ENCODE measurements at places on chromosomes 4 and X.

DNA sequence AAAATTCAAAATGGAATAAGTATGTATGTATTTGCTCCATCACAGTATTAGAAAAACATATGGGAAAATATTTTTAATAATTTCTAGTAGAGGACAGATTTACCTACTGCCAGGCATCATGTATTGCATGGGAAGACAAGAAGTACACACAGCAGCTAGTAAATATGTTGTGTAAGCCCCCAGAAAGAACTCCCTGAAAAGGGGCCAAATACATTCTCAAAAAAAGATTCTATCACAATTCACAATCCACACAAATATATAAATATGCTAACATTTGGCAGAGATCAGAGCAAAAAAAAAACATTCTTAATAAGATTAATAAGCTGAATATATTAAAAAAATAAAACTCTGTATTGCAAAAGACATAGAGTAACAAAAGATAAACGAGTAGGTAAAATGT lies 28.0 kb downstream of the SLC10A6 start:
- no peak for DNase-seq

- peak; percentile 88 for DNase-seq
These were observed 5.4 kb downstream of the SCARB2 start for GRCh38 chr4:76208005-76208765.

DNA sequence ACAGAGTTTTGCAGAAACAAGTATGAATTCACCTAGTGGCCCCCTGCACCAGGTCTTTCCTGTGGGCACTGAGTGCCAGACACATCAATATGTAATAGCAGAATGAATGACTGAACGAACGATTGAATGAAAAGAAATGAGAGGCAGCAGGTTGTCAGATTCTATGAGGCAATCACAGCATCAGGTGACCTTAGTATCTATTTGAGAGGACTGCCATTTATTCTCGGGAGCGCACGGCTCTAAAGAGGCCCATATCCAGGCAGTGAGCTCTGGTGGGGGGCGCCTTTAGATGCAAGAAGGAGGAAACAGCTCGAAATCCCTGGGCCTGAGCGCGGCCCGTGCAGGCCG lies 528 bp upstream of the SLC25A4 start:
- DNase-seq: no peak

DNA sequence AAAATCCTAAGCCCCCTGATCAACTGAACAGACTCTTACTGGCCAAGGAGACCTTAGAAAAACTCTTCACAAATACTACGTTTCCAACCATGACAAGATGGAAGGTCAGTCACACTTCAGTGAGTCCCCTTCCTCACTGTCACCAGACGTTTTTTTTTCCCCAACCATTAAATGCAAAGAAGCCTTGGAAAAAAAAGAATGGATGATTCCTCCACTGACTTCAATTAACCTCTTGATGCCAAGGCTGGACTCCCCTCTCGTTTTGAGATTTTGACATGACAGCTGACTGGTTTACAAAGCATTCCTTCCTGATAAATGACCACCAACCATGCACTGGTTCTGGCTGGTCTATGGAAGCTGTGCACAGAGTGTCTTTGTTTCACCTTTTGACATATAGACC lies 73.2 kb downstream of the SLC34A2 start:
- DNase-seq: no peak

DNA sequence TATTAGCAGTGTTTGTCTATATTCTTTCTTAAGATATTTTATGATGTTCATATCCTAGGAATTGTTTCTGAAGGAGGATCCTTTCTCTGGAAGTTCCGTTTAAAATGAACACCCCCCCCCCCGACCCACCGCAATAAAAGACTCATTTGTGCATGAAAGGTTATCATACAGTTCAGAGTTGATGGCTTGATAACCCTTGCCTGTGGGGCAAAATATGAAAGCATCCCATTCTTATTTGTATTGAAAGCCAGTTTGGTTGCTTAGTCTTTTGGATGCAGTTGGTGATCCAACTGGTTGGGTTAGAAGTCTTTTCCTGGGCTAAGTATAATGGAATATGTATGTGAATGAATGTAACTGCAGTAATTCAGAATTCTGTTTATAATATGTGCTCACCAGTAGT lies 8.3 kb downstream of the INTS6L start:
- DNase-seq: no peak
